ENCODE measurements at places on chromosomes 16 and 17.

- DNase-seq: no peak
These were observed 6.3 kb upstream of the TENT4B start for GRCh38 chr16:50146479-50147435.

DNA sequence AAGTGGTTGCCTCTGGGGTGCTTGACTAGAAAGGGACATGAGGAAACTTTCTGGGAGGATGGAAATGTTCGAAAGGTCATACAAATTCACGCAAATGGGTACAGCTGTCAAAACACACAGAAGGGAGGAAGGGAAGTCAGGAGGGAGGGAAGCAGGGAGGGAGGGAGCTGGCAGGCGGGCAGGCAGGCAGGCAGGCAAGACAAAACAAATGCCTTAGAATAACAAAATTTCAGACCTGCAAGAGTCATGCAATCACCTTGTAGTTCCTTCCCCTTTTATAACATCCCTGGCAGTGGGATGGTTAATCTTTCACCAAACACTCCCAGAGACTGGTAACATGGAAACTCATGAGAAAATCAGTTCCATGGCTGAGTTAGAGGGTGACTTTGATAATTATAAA is 189.2 kb downstream of the STX8 start:
- DNase-seq: no peak

DNA sequence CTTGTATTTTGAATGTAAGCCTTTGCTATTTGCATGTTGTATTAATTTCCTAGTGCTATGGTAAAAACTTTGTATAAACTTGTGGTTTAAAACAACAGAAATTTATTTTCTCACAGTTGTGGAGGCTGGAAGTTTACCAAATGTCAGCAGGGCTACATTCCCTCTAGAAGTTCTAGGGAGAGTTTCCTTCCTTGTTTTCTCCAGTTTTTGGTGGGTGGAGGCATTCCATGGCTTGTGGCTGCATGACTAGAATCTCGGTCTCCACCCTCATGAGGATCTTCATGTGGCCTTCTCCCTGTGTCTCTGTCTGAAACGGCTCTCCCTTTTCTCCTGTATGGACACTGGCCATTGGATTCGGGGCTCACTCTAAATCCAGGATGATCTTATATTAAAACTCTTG is 482.2 kb upstream of the GOT2 start:
- no peak for DNase-seq

- no peak for DNase-seq
These were observed 10.1 kb downstream of the CTRB2 start for GRCh38 chr16:75196836-75197235.

DNA sequence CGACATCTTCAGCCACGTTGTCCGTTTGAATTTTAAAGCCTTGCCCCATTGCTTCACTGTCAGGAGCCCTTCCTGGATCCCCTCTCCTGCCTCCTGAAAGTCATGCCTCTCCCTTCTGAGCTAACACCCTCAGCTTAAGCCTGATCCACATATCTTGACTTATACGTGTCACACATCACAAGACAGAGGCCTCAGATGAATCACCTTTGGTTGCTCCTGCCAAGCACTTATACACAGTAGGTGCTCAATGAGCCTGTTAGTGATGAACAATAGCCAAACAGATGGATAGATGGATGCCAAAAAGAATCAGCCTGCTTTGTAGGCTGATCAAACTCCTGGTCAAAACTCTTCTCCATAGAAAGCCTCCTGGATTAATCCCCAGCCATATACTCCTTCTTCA is 31.8 kb downstream of the PITPNM3 start:
- no peak for DNase-seq

GRCh38 chr17:4901648-4902344 is 1.1 kb downstream of the CHRNE start:
- peak; percentile 68 for DNase-seq

GRCh38 chr17:56114469-56114868 is 38.8 kb upstream of the ANKFN1 start:
- no peak for DNase-seq

DNA sequence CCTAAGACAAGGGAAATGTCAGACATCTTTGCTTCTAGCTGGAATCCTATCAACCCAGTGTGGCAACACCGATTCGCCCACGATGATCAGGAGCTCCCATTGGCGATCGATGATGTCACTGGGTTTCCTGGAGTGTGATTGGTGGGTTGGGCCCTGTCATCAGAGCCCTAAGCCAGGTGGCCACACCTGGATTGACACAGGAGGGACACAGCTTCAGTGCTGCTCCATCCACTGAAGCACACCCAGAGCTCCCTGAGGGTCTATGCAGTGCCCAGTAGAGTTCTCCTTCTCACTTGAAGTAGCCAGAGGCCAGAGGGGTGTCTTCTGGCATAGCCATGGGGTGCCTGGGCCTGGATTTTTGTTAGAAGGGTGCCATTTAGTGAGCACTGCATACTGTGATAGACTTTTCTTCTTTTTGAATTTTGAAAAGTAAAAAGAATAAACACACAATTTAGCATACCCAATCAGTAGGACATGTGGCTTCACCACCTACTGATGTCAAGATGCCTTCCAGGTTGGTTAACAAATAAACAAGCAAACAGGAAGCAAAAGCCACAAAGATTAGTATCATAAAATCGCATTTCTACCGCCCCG is 77.6 kb downstream of the CMIP start:
- DNase-seq: peak; percentile 38

GRCh38 chr17:31051506-31051905 is 43.3 kb upstream of the NF1 start:
- no peak for DNase-seq

- DNase-seq: no peak
These were observed 2.8 kb downstream of the KRT37 start for GRCh38 chr17:41421617-41422016.

GRCh38 chr17:10460062-10460461 is 9.3 kb downstream of the MYH4 start:
- no peak for DNase-seq
